ENCODE measurements at places on chromosomes 4 and X. TPM values are rescaled to one million over a fixed set of nuclear protein-coding genes. Genes with fewer than 3 reads are reported as not detected.

The UGT2B17 gene
- polyA plus RNA-seq = 0.22 TPM

The HSFX2 gene
- polyA plus RNA-seq = not detected

The NWD2 gene
- polyA plus RNA-seq = 0.05 TPM

The GAGE2A gene
- not detected for polyA plus RNA-seq

The TMEM47 gene
- polyA plus RNA-seq = 90.3 TPM

The TMEM144 gene
- polyA plus RNA-seq = 3.2 TPM

The CASK gene
- 47.7 TPM for polyA plus RNA-seq

The WDR17 gene
- 1.4 TPM for polyA plus RNA-seq

The CSAG1 gene
- not detected for polyA plus RNA-seq

The HTN3 gene
- not detected for polyA plus RNA-seq

The ELOVL6 gene
- polyA plus RNA-seq = 6.6 TPM

The XAGE1B gene
- polyA plus RNA-seq = not detected

The KLHL4 gene
- not detected for polyA plus RNA-seq

The FGF16 gene
- 3.3 TPM for polyA plus RNA-seq

The PHOX2B gene
- not detected for polyA plus RNA-seq

All from muscle of arm (tissue), 14 donors.